ENCODE measurements at places on chromosomes 1 and 21.

DNA sequence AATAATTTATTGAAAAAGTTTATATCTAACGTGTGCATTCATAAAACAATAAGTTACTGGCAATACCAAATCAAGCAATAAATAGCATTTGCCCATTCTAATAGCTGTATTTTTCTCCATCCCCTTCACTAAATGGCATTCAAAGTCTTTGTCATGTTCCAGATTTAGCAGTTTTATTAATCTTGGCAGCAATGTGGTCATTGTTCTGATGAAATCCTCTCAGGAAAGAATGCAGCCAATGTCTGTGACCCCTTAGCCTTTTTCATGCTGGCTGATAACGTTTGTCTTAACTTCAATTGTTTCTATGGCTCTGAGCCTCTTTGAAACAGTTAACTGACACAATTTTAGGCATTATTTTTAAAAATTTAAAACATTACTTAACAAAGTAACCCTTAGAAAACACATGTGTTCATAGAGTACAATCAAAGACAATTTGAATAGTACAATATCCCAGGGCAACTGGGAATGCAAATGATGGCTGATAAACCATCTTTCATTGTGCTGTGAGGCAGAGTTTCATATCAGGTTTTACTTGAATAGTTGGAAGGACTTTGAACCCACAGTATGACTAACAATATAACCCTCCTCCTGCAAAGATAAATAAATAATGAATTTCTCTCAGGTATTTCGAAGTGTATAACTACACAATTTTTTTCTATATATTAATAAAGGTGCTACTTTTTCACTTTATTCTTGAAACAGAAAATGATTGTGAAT lies 217.5 kb downstream of the LRRIQ3 start:
- no peak for DNase-seq

DNA sequence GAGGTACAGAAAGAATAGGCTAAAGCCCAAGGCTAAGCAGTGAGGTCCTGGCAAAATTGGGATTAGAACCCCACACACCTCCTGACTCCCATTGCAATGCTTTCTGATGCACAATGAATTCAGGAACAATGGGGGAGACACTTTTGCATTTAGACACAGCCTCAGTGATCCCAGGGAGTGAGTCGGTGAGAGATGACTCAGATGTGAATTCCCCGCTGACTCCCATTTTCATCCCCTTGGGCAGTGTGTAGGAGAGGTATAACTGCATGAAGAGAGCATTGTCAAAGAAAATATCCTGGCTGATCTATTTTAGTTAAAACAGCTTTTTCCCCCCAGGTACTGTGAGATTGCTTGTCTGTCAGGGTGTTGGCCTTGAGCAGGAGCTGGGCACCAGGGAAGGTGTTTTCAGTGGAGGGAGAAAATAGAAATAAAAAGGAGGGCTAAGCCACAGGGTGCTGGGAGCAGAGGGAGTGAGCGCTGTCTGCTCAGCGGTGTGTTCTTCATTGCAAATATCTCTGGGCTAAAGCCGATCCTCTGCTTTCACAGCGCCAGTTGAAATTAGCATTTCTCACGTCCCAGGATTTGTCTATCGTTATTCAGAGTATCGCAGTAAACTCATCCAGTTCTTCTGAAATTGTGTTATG lies 247.7 kb upstream of the PTBP2 start:
- DNase-seq, result no peak

DNA sequence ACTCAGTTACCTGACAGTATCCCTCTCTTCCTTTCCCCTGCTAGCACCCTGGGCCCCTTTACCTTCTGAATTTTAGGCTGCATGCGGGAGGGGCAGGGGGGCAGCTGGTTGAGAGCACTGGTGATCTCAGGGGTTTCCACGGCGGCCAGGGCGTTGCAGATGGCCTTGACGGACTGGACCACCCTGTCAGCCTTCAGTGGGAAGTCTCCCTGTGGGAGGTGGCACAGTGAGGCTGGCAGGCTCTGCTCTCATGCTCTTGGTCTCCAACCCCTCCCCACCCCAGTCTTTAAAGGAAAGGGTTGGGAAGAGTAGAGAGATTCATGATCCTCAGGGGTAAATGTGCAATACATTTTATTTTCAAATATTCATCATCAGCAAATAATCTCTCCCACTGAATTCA lies 36.9 kb downstream of the PIK3C2B start:
- DNase-seq, result no peak

DNA sequence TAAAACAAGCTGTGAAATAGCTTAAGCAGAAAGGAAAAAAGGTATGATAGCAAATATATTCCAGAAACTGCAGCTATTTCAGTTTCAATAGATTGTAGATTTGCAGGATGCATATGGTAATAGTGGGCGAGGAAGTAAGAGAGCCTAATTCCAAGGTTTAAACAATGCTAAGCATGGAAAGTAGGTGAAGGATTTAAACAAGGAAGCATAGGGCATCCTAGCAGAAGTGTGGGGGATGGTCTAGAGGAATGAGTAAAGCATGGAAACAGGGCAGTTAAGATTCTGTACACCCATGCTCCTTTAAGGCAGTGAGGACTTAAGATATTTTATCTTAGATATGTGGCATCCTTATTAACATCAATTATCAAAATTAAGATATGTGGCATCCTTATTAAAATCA lies 2.6 kb downstream of the IVNS1ABP start:
- no peak for DNase-seq

DNA sequence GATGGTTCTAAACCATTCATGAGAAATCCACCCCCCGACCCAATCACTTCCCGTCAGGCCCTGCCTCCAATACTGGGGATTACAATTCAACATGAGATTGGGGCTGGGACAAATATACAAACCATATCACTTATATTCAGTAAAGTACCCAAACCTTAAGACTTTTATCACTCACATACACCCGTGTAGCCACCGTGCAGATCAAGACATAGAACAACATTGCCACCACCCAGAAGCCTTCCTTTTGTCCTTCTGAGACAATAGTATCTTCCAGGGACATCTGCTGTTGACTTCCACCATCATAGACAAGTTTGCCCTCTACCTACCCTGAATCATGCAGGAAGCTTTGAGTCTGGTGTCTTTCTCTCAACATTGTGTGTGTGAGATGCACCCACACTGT lies 37.5 kb downstream of the CLIC6 start:
- DNase-seq, result no peak

DNA sequence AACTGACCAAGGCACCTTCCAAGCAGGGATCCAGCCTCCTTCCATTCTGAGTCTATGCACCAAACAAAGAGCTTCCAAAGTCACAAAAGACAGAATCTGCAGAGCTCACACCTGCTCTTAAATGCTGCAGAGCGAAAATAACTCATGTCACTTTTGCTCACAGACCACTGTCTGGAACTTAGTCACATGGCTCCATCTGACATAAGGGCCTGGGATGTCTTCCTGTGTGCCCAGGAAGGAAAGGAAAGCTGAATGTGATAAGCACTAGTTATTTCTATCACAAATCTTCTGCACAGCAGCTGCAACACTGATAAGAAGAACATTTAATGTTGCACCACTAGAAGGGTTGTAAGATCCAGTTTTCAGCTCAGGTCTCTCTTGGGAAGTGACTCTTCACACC lies 39.5 kb upstream of the SGIP1 start:
- DNase-seq, result no peak

DNA sequence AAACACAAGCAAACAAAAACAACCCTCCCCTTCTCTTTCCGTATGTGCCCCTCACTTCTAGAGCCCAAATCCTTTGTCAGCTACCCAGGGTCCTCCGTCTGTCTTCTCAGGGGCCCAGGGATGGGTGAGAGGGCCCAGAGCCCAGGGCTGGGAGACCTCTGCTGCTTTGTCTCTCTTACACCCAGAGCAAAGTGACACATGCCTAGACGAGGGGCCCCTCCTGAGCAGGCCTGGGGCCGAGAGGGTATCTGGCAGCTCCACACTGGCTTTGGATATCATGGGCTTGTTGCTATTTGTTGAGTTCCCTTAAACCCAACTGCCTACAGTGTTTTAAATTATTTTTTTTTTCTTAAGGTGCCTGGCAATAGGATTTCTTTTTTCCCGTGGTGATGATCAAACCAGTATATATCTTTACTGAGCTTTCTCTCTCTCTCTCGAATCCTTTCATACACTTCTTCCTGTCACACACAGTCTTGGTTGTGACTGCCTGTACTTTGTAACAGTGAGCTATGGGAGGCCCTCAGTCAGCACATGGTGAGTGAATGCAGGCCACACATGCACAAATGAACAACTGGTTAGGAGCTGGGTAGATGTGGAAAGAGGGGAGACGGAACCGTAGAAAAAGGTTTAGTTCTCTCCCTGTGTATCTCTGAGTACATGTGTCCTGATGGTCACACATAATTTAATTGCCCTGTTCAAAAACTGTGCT lies 14.5 kb downstream of the RASSF5 start:
- DNase-seq, result no peak

DNA sequence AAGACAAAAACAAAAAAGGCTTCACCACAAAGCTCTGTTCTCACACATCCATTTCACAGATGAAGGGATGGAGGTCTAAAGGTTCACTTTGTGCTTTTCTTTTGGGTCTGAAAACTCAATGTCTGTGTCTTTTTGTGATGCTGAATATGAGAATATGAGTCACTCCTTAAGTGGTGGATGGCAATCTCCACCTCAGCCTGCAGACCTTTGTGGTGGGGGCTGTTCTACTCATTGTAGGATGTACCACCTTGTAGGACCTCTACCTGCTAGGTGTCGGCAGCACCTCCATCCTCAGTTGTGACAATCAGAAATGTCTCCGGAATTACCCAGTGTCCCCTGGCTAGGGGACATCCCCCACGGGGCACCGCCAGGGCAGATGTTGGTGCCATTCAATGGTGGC lies 42.8 kb downstream of the UBASH3A start:
- DNase-seq, result no peak

GRCh38 chr1:172775606-172776005 lies 116.7 kb downstream of the FASLG start:
- no peak for DNase-seq

- DNase-seq, result no peak
Observed at GRCh38 chr1:247216261-247216660, 39.6 kb upstream of the VN1R5 start.

GRCh38 chr1:161182214-161182613 lies 4.9 kb upstream of the B4GALT3 start:
- DNase-seq, result no peak

DNA sequence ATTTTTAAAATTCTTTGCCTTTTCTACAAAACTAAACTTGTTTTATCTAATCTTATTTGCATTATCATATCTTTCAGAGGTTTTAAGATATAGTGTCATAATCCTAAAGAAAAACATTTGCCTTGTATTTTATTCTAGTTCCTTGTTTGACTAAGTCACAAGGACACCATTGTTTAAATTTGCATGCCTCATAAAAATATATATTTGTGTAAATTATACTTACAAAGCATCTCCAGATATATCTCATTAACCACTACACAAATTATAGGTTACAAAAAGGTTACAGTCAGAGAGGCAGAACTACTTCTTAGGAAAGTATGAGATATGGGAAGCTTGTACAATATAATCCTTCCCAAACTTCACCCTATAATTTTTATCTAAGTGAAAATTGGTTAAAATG lies 4.2 kb upstream of the RGS13 start:
- DNase-seq, result no peak

GRCh38 chr1:51158263-51158662 lies 56.2 kb downstream of the C1orf185 start:
- DNase-seq, result no peak

- DNase-seq, result no peak
Observed at GRCh38 chr1:27876341-27877114, 4.2 kb downstream of the THEMIS2 start.

- DNase-seq, result no peak
Observed at GRCh38 chr1:200670242-200671118, 773 bp upstream of the DDX59 start.

DNA sequence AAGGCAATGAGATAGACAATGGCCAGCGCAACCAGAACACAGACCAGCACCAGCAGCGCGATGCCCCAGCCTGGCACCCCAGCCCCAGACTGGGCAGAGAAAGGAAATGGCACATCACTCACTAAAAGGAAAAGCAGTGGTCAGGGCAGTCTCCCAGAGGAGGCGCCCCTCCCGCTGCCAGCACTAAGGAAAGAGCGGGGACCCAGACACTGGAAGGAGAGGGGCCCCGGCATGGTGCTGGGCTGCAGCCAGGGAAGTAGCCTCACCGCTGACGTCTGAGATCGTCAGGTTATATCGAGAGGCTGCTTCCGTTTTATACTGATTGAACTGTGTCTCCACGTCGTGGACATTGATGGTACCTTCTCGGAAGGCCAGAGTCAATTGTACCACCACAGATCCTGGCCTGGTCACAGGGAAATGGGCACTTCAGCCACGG lies 13.8 kb downstream of the TRIM46 start:
- DNase-seq, result no peak

DNA sequence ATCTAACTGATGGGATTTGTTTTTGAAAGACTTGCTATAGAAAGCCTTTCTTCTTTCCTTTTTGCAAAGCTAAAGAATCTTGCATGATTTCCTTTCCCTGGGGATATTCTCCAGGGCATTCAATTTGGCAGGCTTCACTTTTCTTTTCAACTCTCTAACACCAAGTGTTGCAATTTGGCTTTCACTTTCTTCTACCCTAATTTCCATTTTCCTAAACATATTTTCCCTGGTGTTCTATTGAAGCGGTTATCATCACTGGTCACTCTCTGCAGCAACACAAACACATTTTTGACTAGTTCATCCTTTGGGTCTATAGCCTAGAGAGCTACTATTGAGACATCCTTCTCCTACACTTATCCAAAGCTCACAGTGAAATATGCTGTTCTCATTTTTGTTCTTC lies 424.5 kb downstream of the NEGR1 start:
- no peak for DNase-seq
